NCI-H2081 treated with DMSO at 0.1 percent for 48 hours (cell line): ENCODE measurements at places on chromosomes 16 and 17.

DNA sequence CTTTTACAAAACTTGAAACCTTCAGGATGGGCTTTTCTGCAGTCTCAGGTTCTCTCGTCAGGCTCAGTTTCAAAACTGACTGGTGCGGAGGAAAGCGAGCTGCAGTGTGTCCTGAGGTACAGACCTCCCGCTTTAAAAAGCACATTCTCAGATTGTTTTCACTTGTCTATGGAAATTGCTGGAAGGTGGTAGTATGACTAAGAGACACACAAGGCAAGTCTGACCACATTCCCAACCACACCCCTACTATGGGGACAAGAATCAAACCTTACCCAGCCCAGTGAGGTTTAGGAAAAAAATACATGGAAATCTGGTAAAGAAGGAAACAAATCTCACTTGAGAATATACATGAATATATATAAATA is 18.2 kb downstream of the SRP68 start:
- no peak for DNase-seq

DNA sequence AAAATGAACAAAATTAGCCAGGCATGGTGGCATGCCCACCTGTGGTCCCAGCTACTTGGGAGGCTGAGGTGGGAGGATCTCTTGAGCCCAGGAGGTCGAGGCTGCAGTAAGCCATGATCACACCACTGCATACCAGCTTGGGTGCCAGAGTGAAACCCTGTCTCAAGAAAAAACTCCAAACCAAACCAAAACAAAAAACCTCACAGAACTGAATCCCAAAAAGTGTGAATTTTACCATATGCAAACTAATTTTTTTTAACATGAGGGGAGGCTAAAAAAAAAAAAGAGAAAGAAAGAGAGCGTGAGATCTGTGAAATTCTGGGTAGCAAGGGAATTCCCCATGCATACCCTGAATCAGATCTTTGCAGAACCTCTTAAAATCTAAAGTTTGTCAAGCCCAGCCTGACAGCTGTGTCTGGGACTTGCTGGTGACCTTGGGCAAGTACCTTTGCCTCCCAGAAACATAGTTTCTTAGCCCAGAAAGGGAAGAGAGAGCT is 17.1 kb upstream of the CDH1 start:
- DNase-seq = no peak

- no peak for DNase-seq
These were observed 781 bp downstream of the RSKR start for GRCh38 chr17:28612936-28613872.

DNA sequence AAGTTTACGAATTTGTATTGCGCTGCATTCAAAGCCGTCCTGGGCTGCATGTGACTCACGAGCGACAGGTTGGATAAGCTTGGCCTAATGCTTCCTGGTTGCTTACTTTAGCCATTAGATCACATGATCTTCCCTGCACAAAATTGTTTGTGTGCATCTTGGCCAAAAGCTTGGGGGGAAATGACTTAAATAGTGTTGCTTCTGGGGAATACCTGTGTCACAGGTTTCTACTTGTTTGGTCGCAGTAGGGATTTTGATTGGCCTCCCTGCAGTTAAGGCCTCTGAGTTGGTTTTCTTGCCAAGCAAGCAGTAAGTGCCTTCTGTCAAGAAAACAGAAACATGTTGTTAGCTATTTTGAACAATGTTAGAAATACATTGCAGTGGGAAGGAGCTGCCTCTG is 39.6 kb upstream of the DUSP14 start:
- DNase-seq = no peak
